Activated CD4-positive, alpha-beta T cell treated with anti-CD3 and anti-CD28 coated beads, Interleukin-2, Interleukin-6, amounts not matched to agents 100 ng/mL and 50 ng/mL, durations not matched to agents 16 hours and 8 hours (primary cell): ENCODE measurements at places on chromosomes 3 and 15.

DNA sequence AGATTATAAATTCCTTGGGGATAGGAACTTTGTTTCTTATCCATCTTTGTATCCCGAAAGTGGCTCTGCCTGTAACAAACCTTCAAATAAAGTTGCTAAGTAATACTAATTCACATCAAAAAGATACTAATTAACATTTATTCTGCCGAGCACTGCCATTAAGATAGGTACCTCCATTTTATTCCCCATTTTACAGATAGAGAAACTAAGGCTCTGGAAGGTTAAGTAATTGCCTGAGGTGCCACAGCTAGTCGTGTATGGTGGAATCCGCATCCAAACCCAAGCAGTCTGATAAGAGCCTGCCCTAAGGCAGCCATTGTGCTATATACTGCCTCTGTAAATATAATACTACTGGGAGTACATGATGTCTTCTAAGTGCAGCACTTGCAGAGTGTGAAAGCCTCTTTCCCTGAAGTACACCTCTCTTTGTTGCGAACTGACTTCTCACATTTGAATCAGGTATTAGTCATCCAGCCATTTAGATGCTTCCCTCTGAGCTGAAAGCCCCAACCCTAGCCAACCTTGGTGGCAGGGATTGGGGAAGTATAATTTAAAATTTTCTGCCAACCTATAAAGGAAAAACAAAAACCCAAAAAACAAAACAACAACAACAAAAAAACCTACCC, 78.5 kb upstream of the CHD2 start:
- peak; percentile 73 for DNase-seq

GRCh38 chr15:72184165-72184811, 13.3 kb downstream of the GRAMD2A start:
- DNase-seq = no peak

DNA sequence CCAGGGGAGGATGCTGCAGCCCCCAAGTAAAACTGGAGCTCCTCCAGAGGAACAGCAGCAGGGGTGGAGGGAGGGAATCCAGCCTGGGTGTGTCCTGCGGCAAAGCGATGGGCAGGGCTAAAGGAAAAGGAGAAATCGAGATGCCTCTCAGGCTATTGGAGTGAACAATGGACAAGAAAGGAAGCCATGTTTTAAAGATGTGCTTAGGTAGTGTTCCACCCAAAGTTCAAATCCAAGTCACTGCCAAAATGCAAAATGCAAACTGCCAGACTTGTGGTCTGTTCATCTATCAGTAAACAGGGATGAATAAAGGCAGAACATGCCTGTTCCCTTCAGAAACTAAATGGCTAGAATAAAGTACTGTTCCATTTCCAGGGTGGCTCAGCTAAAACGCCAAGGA, 197.5 kb upstream of the NSMCE3 start:
- DNase-seq = no peak

GRCh38 chr3:87509401-87509800, 233.0 kb upstream of the POU1F1 start:
- no peak for DNase-seq

DNA sequence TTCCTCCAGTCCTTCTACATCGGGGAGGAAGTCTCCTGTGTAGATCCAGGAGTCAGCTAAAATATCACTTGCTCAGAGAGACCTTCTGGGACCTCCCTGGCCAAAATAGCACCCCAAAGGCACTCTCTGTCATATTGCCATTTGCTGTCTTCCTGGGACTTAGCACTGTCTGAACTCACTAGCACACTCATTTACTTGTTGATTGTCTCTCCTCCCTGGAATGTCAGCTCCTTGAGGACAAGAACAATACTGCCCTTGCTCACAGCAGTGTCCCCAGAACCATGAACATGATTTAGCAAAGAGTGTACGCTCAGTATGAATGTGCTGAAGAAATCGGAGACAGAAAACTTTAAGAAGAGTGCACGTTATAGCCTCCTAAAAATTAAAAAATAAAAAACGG, 202.9 kb downstream of the STT3B start:
- no peak for DNase-seq

- DNase-seq = no peak
Observed at GRCh38 chr3:131843174-131843573, 191.6 kb downstream of the CPNE4 start.

DNA sequence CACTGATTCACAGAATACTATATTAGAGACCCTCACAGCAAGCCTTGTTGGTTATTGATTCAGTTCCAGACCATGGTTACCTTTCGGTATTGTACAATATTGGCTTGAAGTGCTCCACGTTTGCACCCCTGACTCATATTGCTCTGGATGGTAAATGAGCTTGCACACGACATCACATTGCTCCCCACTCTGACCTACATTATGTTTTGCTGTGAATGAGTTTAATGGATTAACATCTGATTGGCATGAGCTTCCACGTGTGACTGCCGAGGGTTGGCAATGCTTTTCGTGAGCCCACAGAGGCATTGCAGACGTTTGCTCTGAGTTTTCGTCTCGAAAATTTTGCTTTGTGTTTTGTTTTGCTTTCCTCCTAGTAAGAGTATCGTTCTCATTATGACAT, 225.8 kb upstream of the ICE2 start:
- no peak for DNase-seq

- DNase-seq = peak; percentile 54
Observed at GRCh38 chr15:74378848-74379247, 11.4 kb upstream of the CYP11A1 start.

- no peak for DNase-seq
Observed at GRCh38 chr3:67601919-67602608, 52.3 kb downstream of the SUCLG2 start.

GRCh38 chr15:101325263-101326025, 30.4 kb upstream of the SNRPA1 start:
- no peak for DNase-seq

DNA sequence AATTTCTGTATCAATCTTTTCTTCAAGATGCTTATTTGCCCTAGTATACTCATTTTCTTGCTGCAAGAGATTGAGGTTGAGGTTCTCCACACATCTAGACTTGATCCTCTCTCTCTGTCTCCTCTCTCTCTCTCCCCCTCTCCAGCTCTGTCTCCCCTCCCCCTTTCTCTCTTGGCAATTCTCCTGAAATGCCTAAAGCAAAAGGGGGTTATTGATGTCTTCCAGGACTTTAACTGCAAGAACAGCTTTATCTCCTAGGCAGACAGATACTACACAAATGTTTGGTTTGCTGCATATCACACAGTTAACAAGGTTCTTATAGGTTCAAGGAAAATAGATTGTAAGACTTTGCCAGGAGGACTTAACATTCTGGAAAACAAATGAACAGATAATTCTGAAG, 52.1 kb downstream of the TMEM212 start:
- no peak for DNase-seq

DNA sequence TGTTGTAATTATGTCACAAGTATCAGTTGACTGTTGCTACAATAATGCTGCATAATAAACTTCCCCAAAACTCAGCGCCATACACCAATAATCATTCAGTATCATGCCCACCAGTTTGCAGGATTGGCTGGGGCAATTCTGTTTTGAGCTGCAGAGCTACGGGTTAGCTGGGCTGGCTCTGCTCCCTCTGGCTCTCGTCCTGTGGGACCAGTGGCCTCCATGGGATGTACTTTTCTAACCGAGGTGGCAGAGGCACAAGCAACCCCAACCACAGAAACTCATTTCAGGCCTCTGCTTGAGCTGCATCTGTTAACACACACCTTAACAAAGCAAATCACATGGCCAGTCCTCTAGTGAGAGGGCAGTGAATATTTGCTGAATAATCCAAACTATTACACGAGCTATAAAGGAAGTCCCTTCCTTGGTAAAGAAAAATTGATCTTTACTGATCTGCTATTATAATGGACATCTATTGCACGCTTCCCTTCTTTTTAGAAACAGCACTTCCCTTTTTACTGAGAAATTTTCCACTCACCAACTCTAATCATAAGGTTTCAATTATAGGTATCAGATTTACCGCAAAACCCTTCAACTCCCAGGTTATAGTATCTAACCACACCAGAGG, 10.9 kb upstream of the BCL2A1 start:
- no peak for DNase-seq

GRCh38 chr15:94858449-94858848, 627.1 kb downstream of the MCTP2 start:
- no peak for DNase-seq

GRCh38 chr3:81778678-81779182, 17.3 kb upstream of the GBE1 start:
- no peak for DNase-seq

DNA sequence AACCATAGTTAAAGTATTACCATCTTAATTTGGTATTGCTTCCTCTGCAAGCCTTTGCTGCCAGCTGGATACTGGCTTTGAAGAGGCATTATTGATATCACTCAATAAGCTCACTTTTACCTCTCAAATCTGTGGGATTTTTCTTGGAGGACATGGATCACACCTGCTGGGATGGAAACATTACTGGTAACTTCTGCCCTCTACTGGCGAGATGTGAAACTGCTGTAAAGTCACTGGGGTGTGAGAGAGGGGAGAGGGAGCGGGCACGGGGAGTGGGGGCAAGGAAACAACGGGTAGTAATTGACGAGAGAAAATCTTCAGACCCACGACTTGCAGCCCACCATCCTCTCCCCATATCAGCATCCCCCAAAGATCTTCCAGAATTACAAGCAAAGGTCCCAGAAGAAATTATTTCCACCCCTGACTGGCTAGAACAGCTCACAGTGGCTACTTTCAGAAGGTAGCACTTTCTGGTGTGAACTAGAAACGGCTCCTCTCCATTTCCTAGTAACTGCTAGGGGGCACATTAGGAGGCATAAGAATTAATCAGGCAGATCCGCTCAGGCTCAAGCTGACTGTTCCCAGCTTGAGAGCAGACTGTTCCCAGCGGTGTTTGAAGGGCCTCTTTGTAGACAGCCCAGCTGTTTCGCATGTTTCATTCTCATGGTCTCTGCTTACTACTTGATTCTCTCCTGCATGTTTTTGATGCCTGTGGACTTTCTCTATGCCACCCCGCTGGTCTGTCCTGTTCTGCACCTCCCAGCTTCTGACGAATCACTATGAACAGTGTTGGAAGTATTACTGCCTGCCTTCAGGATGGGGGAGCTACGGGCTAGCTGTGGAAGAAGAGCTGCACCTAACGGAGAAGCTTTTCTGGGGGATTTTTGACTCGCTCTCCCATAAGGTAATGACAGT, 230.4 kb upstream of the CHRM5 start:
- peak; percentile 56 for DNase-seq

GRCh38 chr3:129648391-129648790, 41.9 kb upstream of the PLXND1 start:
- DNase-seq = no peak

GRCh38 chr15:70238917-70239316, 141.2 kb upstream of the TLE3 start:
- no peak for DNase-seq

- no peak for DNase-seq
Observed at GRCh38 chr3:18355832-18356231, 69.3 kb downstream of the SATB1 start.

DNA sequence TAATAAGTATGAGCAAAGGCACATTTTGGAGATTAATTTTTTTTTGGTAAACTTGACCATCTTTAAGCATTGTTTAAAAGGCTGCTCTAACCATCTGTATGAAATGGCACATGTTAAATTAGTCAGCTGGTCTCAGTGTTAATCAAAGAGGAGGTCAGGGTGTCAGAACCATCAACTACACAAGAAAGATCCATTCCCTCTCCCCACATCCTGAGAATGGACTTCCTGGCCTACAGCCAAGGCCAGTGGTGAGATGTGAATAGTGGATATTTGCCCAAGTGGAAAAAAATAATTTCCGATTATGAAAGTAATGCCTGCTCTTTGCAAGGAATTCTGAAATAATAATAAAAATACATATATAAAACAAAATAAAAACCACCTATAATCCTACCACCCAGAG, 641.7 kb downstream of the NR2F2 start:
- DNase-seq = no peak

GRCh38 chr3:40581166-40581565, 56.4 kb downstream of the ZNF621 start:
- DNase-seq = no peak

GRCh38 chr3:28171962-28172361, 69.5 kb upstream of the CMC1 start:
- DNase-seq = peak; percentile 23

DNA sequence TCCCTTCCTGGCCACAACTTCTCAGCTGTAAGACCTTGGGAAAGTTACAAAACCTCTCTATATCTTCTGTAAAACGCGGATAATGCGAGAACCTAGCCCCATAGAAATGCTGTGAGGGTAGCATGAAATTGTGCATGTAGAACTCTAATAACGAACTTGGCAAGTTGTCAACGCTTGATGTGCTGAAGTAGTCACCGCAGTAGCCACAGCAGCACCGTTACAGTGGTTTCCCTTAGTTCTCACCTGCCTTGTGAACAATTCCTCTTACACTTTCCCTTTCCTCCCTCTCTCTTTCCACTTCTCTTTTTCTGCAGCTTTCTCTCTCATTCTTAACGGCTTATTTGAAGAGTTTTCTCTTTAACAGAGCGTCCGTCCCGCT, 447 bp upstream of the SHQ1 start:
- DNase-seq = peak; percentile 53

DNA sequence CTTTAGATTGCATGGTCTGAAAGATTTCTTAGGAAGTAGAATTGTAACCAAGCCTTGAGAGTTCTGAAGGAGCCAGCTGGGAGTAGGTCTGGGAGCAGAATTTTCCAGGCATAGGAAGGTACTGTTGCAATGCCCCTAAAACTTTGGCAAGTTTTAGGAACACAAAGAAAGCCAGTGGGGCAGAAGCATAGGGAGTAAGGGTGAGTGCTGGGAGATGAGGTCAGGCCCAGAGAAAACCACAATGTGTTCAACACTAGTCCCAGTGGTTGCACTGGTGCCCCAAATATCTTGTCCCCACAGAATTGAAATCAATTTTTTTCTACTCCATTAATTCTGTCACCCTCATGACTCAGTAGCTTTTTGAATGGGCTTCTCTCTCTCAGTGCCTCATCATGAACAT, 120.7 kb upstream of the GALNT15 start:
- DNase-seq = no peak

GRCh38 chr3:58173669-58174398, 36.9 kb downstream of the DNASE1L3 start:
- DNase-seq = peak; percentile 36

DNA sequence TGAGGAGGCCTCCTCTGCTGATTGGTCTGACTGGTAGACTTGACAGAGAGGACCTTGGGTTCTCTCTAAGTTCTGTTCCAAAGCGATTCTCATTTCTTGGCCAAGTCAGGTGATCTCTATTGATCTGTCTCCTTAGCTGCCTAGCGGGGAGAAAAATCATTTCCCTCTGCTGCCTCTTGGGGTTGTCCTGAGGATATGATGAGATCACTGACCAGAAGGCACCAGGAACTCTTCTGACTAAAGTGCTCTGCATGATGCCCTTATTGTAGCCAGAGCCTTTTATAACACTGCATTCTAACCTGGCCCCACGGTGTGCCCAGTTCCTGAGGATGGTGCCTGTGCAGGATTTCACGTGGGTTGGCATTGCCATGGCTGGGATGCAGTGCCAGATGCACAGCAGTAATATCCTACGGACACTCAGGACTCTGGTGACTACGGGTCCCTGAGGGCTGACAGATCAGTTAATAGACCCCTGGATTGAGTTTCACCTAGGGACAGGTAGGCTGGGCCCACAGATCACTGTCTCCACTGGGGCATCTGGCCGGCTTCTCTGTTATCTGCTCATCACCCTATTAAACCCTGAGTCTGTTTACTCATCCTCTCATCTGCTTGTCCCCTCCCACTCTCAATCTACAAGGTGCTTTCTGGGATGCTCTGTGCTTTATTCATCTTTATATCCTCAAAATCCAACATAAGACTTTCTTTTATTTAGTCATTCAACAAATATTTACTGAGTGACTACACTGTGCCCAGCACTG, 3.9 kb upstream of the HEG1 start:
- DNase-seq = no peak
